ENCODE measurements at places on chromosomes 1 and 21. TPM values are rescaled to one million over a fixed set of nuclear protein-coding genes. Genes with fewer than 3 reads are reported as not detected.

GRCh38 chr1:212520746-212521145, 87.8 kb upstream of the ATF3 start:
- DNase-seq = no peak

DNA sequence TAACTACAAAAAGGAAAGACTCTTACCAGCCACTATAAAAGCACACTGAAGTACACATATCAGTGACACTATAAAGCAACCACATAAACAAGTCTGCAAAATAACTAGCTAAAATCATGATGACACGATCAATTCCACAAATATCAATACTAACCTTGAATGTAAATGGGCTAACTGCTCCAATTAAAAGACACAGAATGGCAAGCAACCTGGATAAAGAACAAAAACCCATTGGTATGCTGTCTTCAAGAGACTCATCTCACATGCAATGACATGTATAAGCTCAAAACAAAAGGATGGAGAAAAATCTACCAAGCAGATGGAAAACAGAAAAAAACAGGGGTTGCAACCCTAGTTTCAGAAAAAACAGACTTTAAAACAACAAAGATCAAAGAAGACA, 59.7 kb upstream of the LYPLAL1 start:
- DNase-seq = no peak

DNA sequence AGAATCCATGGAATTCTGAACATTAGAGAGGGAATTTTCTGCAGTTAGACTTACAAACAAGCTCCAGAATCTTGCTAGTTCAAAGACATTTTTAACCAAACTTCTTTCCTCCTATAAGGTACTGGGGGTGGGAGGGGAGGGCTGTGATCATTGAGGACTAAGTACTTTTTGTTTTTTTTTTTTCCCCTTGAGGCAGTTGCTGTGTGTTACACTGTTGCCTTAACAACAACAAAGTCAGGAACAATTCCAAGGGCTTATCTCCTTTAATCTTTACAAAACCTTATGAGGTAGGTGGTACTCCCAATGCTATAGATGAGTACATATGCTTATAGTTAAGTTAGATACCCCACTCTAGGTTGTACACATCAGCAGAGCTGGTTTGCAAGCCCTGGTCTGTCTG, 62.9 kb downstream of the PPP1R12B start:
- no peak for DNase-seq

DNA sequence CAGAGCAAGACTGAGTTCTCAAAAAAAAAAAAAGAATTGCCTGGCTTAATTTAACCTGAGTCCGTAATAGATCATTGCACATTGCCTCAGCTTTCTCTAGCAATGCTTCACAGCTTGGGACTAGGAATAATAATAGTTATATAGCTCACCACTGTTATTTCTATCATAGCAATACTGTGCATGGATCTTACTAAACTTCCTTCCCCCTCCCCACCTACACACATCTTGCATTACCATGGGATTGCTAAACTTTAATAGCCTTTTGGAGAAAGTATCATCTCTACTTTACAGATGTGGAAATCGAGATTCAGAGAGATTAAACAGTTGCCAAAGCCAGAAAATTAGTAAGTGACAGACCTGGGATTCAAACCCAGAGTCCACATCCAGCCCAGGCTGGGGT, 99.4 kb downstream of the ATP5PO start:
- DNase-seq = no peak

GRCh38 chr1:58104960-58105359, 441.6 kb downstream of the OMA1 start:
- DNase-seq = no peak

GRCh38 chr1:205317311-205317917, 4.1 kb downstream of the NUAK2 start:
- peak; percentile 60 for DNase-seq

GRCh38 chr21:38495242-38495641, 3.0 kb downstream of the ERG start:
- no peak for DNase-seq

Gene C21orf58
- 1.9 TPM for total RNA-seq

Gene LRRC39
- 140 TPM for total RNA-seq

Gene PRRX1
- 70.1 TPM for total RNA-seq
